ENCODE measurements at places on chromosomes 16 and 17.

DNA sequence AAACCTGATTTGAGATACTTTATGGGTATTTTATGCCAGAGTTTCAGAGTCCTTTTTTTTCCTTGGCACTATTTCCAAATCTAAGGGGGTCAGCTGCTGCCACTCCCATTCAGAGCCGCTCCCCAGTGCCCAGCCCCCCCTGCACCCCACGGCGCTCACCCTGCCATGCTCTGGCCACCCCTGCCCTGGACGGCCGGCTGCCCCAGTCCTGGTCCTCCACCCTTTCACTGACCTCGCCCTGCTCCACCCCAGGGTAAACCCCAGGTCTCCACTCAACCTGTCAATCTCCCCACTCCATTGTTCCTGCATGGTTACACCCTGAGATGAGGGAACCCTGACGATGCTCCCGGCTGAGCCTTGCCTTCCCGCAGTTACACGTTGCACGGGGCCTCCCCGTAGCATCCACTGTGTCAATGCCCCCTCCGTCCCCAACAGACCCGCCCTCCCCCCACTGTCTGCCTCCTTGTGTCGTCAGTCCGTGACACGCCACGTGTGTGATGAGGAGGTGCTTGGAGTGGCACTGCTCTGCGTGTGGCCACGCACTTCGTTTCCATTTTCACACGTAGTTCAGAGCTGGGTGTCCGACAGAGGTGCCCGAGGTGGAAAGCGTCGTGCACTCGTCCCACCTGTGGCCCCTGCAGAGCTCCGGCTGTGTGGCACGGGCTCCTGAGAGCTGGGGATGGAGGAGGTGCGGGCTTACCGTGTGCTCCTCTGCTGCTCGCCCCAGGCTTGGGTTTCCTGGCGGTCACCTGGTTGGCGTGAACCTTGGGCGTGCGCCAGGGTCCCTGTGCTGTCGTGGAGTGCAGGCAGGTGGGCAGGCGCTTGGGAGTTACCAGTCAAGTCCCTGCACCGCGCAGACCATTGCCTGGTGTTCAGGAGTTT, 116.5 kb downstream of the BANP start:
- no peak for DNase-seq

DNA sequence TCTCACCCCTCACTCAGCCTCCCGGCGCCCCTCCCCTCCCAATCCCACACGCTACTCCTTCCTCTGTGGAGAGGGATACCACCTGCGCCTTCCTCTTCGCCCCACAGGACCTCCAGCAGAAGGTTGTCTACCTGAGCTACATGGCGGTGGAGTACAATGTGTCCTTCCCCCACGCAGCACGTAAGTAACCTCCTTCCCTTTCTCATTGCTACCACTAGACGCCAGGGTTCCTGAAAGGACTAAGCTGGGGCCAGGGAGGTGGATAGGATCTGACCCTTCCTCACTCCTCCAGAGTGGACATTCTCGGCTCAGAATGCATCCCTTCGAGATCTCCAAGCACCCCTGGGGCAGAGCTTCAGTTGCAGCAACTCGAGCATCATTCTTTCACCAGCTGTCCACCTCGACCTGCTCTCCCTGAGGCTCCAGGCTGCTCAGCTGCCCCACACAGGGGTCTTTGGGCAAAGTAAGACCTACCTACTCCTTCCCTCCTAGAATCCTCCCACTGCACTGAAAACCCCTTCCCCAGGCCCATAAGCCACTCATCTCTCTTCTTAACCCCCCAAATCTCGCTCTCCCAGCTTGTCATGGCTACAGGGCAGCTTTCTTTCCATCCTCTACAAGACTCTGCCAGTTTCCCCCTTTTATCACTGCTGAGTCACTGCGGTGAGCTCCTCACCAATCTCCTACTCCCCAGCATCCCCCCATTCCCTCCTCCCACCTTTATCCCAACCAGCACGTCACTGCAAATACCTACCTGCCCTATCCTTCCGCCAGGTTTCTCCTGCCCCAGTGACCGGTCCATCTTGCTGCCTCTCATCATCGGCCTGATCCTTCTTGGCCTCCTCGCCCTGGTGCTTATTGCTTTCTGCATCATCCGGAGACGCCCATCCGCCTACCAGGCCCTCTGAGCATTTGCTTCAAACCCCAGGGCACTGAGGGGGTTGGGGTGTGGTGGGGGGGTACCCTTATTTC, 1.5 kb downstream of the CD68 start:
- no peak for DNase-seq

DNA sequence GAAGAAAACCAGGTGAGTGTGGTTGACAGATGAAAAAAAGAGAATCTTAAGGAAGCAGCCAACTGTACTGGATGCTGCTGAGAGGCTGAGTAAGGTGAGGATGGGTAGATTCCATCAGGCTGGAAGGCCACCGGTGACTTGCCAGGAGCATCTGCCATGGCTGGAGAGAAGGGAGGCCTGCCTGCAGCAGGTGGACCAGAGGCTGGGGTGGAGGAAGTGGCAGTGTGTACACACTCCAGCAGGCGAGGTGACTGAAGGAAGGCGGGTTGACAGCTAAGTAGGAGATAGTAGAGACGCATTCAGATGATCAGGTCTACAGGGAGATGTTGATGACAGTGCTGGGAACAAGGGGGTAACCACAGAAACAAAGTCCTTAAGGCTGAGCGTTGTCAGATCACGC, 69.5 kb downstream of the USP43 start:
- DNase-seq, result no peak

DNA sequence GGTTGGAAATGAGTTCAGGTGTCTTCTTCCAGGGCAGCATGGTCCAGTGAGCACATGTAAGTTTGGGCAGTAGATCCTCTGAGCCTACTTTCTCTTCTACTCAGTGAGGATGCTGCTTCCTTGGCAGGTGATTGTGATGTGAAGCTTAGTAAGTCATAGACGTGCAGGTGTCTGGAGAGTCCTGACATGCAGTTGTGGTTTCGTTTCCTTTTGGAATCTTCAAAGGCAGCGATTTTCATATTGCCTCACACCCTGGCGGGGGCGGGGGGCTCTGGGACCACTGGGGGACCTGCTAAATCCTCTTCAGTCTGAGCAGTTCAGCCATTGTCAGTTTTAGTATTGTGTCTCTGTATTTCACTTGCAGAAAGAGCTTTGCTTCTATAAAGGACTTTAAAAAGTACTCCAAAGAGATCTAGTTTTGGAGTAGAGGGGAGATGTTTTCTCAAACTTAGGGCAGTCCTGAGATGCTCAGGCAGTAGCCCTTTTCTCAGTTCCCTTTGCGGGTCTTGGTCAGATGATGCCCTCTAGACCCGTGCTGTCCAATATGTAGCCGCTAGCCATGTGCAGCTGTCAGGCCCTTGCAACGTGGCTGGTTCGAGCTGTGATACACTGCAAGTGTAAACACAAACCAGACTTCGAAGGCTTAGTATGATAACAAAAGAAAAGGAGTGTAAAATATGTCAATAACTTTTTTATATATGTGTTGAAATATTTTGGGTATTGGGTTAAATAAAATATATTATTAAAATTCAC, 4.0 kb upstream of the CDK5R1 start:
- no peak for DNase-seq

- no peak for DNase-seq
Measured at GRCh38 chr17:3998436-3998835, 34.2 kb upstream of the ATP2A3 start.

GRCh38 chr17:82023447-82024241, 539 bp downstream of the LRRC45 start:
- DNase-seq, result no peak

- DNase-seq, result no peak
Measured at GRCh38 chr17:43372273-43372911, 26.4 kb upstream of the ARL4D start.

DNA sequence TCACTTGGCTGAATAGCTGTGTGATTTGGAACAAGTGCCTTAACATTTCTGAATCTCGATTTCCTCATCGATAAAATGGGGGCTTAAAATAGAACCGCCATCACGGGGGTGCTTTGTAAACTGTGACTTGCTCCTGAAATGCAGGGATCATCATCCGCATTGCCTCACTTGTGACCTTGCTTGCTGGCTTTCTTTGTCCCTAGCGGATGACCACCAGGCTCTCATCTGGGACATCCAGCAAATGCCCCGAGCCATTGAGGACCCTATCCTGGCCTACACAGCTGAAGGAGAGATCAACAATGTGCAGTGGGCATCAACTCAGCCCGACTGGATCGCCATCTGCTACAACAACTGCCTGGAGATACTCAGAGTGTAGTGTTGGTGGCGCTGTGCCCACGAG, 11.9 kb upstream of the TACO1 start:
- DNase-seq, result no peak

DNA sequence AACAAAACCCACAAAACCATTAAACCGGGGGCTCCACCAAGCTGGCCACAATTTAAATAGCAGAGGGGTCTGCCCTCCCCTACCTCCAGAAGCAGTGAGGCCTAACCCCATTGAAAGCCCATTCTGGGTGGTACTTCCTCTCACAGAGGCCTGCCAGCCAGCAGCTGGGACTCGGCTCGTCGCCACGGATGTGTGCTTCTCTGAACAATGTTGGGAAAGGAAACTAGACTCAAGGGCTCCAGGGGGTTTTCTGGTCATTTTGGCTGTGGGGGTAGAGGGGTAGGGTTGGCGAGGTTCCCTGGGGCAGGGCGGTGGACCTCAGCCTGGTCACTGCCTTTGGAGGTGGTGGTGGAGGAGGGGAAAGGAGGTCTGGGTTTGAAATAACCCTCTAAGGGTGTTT, 4.7 kb upstream of the PLCG2 start:
- DNase-seq, result no peak

- DNase-seq, result no peak
Measured at GRCh38 chr17:7853691-7854038, 1.2 kb upstream of the TMEM88 start.

DNA sequence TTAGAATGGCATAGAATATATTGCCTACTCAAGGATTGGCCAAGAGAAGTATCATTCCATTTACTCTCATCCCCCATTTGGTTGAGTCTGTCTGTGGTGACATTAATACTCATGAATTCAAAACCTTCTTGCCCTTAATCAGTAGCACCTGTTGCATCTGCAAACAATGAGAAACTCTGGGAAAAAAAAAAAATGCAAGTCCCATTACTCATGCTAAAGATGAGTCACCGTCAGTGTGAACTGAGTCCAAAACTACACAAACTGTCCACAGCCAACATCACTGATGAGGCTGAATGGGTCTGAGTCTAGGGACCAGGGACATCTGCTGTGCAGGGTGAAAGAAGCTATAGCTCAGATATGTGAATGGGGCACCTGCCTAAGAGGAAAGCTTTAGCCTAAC, 96.9 kb upstream of the ADAMTS18 start:
- DNase-seq, result peak; percentile 75

GRCh38 chr17:42342242-42343008, 45.8 kb downstream of the STAT3 start:
- DNase-seq, result peak; percentile 79

GRCh38 chr17:8665684-8666083, 35.2 kb upstream of the MYH10 start:
- no peak for DNase-seq

- DNase-seq, result no peak
Measured at GRCh38 chr16:83550183-83550569, 257.6 kb upstream of the HSBP1 start.

GRCh38 chr16:12801511-12802042, 2.1 kb downstream of the CPPED1 start:
- peak; percentile 88 for DNase-seq

DNA sequence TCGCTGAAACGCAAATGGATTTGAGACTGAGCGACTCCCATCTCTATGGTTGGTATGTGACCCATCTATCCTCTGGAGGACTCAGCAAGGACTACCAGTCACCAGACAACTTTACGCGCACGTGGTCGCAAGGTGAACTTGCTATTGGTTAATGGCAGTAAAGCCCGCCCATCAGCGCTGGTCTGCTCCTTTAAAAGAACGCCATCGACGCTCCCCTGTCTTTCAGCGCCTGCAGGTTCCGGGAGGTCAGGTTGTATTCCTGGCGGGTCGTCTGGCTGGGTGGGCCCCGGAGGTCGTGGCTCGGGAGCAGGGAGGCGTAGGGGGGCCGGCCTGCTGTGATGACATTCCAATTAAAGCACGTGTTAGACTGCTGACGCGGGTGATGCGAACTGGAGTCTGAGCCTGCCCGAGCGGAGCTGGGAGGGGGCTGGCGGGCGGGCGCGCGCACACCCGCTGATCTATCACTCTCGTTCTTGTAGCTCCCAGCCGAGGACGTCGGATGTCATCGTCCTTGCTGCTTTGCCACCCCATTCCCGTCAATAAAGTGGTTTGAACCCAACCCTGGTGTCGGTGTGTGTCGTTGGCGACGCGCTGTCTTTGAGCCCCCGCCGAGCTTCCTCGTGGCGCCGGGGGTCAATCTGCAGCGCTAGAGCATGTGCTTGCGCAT, 15.9 kb upstream of the ERN1 start:
- DNase-seq, result peak; percentile 99

GRCh38 chr17:80347536-80347935, 67.4 kb upstream of the ENDOV start:
- DNase-seq, result no peak

DNA sequence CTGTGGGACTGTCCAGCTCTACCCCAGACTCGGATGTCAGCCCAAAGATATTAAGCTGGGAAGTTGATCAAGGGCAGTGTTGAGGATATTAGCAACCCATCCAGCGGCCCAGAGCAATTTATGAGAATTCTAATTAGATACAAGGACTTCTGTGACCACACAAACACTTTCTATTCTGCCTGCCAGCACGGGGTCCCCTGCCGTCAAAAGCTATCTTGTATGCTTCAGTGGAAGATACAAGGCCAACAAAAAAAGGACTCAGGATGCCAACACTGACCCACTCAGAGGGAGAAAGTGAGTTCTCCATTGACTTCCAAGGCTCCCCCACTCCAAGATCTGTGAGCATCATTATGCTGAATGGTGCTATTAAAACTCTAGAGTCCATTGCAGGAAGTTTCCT, 390.7 kb downstream of the GRIN2A start:
- no peak for DNase-seq

DNA sequence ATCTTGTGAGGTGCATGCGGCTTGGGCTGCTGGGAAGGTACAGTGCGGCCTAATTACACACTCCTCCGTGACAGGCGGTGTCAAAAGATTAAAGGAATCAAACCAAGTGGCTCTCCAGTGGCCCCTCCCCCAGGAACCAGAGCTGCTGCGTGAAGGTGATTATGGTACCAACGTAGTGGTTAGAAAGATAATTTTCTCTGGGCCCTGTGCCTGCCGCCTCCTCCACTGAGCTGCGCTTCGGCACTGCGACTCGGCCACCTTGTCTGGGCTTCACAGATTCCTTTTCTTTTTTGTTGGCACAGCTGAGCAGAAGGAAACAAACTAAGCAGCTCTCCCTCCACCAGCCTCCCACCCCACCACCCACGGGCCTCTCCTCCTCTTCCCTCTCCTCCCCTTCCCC, 113.2 kb upstream of the SDK2 start:
- DNase-seq, result no peak

- no peak for DNase-seq
Measured at GRCh38 chr17:36665417-36665816, 64.0 kb downstream of the MRM1 start.

Measured in astrocyte of the spinal cord (primary cell).